Right atrium auricular region (tissue), 2 donors: ENCODE measurements at places on chromosomes 3 and 15. TPM values are rescaled to one million over a fixed set of nuclear protein-coding genes. Genes with fewer than 3 reads are reported as not detected.

GRCh38 chr3:66629982-66630368 is 129.2 kb upstream of the LRIG1 start:
- no peak overlapping the region for H3K27ac ChIP-seq
- no peak overlapping the region for H3K4me3 ChIP-seq
- H3K36me3 ChIP-seq, result no peaks in the 10 kb centered on the region
- no peaks in the 10 kb centered on the region for H3K4me1 ChIP-seq
- DNase-seq, result no peak

DNA sequence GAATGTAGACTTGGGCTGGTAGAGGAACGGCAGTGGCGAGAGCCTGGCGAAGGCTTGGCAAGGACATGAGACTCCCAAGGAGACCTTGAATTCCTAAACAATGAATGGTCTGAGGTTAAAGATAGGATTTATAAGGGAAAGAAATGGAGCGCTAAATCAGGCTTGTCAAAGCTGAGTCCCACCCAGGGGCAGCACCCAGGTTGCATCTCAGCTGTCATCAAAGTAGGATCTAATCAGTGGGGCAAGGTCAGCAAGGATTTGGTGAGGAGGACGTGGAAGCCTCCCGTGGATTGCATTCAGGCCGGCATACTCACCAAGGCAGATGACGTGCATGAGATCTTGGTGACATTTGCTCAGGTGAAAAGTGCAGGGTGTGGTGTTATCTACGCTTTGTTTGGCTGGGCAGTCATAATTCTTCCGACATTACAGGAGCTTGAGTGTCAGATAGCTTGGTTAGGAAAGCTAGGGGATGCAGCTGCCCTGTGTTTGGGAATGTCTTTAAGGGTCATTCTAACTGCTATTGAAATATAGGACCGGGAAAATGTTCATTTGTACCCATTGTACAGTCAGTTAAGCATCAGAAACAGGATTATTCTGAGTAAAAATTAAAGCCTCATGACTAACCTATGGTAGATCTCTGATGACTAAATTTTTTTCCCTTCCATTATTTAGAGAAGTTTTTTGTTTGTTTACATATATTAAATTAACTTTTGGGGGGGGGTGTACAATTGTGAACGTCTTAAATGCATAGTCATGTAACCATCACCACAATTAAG is 99.4 kb upstream of the TSC22D2 start:
- no peaks in the 10 kb centered on the region for H3K4me1 ChIP-seq
- H3K27ac ChIP-seq, result no peak overlapping the region
- no peak overlapping the region for H3K4me3 ChIP-seq
- DNase-seq, result no peak
- no peaks in the 10 kb centered on the region for H3K27me3 ChIP-seq

The SYNPR gene
- 8.3 TPM for total RNA-seq

The ARGFX gene
- total RNA-seq, result not detected
